ENCODE measurements at places on chromosomes 5 and 9. TPM values are rescaled to one million over a fixed set of nuclear protein-coding genes. Genes with fewer than 3 reads are reported as not detected.
A peak's percentile ranks its signal among the peaks of the same experiment; 100 is the strongest.

DNA sequence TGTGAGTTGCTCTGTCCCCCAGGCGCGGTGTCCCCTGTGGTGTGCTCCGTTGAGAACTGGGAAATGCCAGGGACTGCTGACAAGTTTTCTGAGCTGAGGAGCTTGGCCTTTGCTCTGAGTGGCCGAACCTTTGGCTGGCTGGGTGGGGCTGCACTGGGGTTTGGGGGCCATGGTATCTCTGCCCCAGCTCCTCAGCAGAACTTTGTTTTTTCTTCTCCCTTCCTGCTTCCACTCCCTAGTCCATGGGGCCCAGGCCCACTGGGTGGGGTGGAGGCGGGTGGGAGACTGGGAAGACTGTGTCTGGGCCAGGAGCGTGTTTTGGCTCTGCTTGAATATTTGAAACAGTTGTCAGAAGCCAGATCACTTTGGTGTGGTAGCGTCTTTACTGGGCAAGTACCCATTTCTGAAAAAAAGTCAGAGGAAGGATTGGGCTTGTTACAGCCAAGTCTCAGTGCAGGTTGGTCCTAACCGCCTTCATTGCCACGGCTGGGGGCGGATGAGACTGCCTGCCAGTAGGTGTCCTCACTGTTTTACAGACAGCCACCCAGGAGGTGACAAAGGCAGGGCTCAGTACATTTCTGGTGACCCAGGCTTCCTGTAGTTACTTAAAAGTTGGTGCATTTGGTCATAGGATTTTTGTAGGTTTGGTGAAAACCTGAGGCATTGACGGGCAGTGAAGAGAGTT is 92.7 kb downstream of the DAB2IP start:
- DNase-seq, result peak; percentile 67

DNA sequence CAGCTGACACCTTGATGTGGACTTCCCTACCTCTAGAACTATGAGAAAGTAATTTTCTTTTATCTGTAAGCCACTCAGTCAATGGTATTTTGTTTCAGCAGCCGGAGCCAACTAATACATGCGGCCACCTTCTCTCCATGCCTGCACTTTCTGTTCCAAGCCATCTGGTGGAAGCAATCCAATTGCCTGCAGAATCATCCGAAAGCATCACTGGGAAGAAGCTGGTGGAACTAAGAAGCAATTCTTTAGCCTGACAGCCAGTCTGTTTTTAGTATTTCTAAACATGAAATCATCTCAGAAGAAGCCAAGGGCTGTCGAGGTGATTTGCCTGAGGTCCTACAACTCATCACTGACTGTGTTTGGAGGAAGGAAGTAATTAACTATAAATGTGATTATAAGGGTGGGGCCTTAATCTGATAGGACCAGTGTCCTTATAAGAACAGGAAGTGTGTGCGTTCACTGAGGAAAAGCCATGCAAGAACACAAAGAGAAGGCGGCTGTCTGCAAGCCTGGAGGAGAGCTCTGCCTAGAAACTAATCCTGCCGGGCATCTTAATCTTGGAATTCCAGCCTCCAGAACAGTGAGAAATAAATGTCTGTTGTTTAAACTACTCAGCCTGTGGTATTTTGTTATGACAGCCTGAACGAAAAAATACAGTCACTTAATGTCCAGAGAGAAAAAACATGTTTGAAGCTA is 49.1 kb downstream of the NXNL2 start:
- DNase-seq, result no peak

DNA sequence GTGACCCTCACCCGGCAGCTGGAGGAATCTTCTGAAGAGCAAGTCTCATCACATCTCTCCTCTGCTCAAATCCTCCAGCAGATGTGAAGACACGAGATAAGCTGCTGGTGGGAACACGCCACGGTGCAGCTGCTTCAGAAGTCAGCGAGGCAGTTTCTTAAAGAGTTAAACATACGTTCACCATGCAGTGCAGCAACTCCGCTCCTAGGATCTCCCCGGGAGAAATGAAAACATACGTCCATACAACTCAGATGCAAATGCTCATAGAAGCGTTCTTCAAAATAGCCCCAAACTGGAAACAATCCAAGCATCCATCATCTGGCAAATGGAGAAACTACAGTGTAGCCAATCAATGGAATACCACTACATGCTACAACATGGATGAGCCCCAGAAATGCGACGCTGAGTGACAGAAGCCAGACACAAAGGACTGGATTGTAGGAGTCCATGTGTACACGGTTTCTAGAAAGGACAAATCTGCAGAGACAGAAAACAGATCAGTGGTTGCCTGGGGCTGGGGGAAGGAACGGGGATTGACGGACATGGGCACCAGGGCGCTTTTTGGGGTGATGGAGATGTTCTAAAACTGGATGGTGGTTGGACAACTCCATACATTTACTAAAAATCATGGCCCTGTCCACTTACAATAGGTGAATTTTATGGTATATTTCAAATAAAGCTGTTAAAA is 150.6 kb downstream of the COL23A1 start:
- no peak for DNase-seq

DNA sequence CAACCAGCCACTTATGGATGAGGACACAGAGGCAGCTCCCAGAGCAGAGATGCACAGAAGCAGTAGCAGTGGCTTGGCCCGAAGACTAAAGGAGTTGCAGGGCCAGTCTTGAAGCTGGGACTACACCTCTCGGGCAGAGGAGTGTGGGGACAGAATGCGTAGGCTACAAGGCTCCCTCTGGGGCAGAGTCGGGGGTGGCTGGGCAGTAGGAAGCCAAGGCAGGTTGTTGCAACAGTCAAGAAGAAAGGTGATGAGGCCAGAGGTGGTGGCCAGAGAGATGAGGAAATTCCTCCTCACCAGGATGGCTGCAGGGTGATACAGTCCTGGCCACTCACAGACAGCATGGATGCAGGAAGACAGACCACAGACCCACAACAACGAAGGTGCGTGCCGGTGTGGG is 4.9 kb upstream of the N4BP3 start:
- DNase-seq, result no peak

DNA sequence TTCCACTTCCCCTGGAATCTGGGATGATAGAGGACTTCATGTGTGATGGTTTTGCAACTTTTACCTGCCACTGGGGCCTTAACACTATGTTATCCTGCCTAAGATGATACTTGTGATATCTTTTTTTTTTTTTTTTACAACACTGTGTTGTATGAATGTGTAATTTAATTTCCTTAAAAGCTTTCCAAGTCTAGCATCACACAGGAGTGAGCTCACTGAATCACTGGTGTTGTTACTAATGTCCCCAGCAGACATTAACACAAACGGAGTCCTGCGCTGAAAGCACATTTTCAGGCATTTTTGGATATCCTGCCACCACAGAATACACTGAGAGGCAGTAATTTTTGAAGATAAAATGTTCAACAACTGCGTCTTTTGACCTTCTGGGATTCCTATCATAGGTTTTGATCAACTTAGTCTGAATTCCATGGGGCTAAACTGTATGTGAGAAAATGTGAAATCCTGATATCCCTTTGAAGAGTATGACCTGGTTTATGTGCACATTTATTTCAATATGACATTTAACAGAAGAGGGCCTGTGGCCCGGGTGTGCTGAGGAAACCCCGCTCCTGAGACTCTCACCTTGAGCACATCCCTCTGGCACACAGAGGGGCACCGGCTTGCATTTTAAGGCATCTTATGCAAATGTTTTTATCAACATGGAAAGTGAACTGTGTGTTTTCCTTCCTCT is 118.0 kb downstream of the FSTL4 start:
- no peak for DNase-seq

PDGFRB gene
- 207 TPM for total RNA-seq

DNA sequence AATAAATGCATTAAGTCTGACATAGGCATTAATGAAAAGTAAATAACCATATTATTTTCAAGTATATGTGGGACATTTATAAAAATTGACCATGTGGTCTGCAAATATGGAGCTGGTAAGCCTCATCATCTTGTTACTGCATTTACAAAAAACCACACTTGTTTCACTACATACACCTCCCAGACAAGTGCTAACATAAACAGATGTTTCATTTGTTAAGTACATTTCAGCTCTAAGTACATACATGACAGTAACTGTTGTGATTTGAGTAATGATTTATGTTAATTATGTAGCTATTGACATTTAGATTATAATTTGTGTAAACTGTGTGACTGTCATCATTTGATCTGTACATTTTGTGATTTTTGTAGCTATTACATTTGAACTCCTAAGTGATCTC is 13.9 kb downstream of the IDNK start:
- no peak for DNase-seq

PCDHGA2 gene
- 7.9 TPM for total RNA-seq

DNA sequence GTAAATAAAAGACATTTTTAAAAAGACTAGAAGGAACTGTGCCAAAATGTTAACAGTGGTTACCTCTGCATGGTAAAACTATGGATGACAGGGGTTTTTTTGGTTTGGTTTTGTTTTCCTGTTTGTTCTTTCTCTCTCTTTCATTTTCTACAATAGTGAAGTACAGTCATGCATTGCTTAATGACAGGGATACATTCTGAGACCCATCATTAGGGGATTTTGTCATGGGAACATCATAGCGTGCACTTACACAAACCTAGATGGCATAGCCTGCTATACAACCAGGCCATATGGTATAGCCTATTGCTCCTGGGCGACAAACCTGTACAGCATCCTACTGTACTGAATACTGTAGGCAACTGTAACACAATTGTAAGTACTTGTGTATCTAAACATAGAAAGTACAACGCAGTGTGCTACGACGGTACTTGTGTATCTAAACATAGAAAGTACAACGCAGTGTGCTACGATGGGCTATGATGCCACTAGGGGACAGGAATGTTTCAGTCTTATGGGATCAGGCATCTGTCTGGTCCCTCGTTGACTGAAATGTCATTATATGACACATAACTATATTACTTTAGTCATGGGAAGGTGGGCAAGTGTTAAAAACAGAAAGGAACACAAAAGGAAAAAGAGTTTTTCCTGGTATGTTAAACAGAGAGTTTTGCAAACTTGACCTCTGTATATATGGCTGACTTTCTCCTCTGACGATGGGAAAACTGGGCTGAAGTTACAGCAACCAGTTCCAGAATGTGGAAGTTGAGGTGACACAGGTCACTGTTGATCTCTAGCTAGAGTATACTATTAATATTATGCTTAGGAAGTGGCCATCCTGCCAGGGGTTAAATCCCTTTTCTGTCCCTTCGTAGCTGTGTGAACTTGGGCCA is 7.4 kb upstream of the ADAM19 start:
- no peak for DNase-seq

TAF1L gene
- not detected for total RNA-seq

SOHLH1 gene
- not detected for total RNA-seq

- peak; percentile 56 for DNase-seq
These were observed 24.3 kb upstream of the POMT1 start for GRCh38 chr9:131478421-131478868.

DNA sequence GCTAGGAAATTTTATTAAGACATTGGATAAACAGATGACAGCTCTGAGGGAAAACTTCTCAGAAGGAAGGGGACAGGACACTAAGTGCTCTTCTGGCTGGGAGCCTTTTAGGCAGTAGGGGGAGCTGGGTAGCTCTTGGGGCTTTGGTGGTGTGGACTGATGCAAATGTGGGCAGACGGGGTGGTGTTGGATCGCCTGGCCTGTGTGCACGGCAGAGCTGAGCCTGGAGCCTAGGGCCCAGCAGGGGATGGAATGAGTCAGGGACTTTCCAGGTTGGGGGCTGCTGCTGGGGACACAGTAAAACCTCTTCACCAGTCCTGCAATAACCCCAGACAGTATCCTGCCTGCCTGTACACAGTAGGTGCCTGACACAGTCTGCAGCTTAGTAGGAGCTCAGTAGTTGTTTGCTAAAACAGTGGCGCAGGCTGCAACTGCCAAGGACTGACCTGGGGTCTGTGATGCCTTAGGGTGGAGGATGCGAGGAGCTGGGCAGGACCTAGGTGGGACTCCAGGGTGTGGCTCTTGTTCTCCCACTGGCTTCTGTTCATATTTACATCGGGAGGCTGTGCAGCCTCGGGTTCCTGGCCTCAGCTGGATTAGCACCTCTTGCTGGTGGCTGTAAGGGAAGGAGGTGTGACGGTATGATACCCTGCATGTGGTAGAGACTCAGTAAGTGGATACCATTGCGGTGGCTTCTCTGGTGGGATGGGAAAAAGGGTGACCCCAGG is 83.8 kb downstream of the DAB2IP start:
- DNase-seq, result no peak

DNA sequence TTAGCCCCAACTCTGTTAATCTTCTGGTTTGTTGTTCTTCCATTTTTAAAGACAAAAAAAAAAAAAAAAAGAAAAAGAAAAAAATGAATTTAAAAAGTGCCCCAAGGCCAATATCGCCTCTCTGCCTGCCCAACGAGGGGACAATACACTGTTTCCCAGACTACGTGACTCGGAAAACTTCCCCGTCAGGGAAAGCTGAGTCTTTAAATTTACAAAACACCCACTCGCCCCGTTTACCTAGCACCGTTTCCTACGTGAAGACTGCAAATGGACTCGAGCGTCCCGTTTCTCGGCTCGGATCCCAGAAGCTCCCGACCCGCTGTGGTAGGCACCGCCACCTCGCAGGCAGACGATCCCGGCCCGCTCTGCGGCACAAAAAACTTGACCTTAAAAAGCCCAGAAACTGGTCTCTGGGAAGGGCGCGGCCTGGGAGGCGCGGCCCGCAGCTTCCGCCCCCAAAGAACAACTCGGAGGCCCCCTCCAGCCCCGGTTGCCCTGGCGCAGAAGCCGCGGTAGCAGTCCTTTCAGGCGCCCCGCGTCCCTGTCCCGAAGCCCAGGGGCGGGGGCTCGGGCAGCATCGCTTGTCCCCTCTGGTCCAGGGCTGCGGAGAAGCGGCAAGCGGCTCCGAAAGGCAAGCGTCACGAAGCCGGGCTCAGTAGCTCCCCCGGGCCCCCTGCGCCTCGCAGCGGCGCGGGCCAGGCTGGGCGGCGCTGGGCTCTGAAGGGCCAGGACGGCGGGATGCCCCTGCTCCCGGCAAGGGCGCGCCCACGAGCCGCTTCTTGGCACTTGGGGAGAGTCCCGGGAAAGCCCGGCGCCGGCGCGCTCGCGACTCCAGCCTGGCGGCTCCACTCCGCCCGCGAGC is at the start of gene GCNT4:
GCNT4 (minus strand) TSS at position 367 of the 862 bp plus-strand sequence. CDS start 22,521 bp downstream, outside the sequence.
- no peak for DNase-seq

GRCh38 chr5:79844571-79844970 is 146.5 kb downstream of the MTX3 start:
- DNase-seq, result no peak

DNA sequence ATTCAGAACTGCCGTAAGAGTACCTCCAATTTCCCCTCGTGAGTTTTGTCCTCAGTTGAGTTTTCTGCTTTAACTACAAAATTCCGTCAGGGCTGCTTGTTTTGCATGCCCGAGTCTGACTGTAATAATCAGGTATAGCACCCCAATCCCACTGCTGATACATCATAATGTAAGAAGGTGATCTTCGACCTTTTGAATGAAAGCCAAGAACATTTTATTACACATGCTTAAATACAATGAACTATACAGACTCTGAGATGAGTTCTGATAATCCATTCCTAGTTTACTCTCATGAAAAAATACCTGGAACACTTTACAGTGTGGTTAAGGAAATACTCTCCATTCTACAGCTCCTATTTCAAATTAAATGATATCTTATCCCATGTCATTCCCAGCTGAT is 49.2 kb upstream of the TSLP start:
- DNase-seq, result no peak

HACD4 gene
- total RNA-seq, result 3.7 TPM

C5orf52 gene
- not detected for total RNA-seq

Measured in ovary (tissue), 10 donors.